ENCODE measurements at places on chromosomes 11 and 22.

GRCh38 chr22:41939981-41940831 lies 6.7 kb downstream of the CENPM start:
- peak; percentile 45 for DNase-seq

DNA sequence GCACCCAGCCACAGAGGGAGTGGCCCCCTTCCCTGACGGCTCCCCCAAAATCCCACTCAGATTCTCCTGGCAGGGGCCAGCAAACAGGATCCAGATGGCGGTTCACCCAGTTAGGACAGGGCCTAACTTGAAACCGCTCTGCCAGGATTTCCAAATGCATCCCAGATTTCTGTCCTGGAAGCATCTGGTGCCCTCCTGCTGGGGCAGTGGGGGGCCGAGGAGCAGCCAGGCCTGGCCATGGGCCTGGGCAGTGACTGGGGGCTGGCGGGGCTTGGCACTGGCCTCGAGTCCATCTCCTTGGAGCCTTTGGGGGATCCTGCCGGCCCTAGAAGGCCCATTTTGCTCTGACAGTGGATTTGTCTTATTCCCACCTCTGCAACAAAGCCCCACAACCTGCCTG lies 17.9 kb upstream of the EMID1 start:
- DNase-seq: no peak

GRCh38 chr11:60699284-60699691 lies at the start of gene MS4A8:
MS4A8 (plus strand) TSS chr11:60699612; CDS start chr11:60700861, 1,249 bp downstream.
- DNase-seq: no peak

- no peak for DNase-seq
Observed at GRCh38 chr11:89159974-89160373, 17.7 kb upstream of the TYR start.

GRCh38 chr11:65927904-65928397 lies 8.7 kb downstream of the DRAP1 start:
- DNase-seq: no peak

DNA sequence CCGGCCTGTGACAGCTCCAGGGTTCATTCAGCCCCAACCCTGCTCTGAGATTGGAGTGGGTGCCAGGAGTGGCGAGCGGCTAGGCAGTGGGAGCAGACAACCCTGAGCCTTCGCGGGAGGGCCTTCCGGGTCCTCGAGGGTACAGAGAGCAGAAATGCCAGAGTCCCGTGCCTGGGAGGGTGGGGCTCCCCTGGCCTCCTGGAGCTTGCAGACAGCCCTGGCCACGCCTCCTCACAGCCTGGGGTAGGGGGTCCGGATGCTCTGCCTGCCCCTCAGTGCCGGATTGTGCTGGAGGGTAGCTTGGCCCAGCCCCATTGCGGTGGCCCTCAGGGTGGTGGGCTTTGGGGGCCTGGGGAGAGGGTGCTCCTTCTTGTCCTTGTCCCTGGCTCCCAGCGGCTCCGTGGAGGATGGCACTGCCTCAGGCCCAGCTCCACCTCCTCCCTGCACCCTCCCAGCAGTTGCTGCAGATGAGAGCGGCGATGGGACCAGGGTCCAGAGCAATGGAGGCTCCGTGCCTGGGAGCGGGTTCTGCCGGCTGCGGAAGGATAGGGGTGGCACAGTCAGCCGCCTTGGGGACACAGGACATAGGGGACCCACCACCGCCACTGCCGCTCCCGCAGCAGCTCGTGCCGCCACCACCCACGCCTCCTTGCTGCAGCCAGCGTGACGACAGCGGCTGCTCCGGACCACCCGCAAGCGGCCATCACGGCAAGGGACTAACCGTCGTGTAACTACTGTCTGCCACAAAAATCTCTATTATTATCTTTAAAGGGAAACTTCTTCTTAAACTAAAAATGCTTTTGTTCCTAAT lies 34.9 kb upstream of the OR10G7 start:
- no peak for DNase-seq

GRCh38 chr22:44042249-44043218 lies 18.4 kb downstream of the PARVB start:
- no peak for DNase-seq

DNA sequence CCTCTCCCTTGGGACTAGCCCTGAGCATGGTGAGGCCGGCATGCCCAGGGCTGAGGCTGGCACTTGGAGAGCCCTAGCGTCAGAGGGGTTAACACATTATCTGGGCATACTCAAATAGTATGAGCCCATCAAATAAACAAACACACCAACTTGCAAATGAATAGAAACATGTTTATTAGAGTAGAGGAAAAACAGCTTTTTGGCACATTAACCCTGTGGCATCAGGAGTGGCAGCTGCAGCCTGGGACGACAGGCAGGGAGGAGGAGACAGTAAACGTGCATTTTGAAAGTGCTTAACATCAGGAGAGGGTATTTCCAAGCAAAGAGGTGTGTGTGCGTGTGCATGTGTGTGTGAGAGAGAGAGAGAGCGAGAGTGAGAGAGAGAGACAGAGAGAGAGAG lies 684.9 kb downstream of the NTM start:
- DNase-seq: no peak

- DNase-seq: no peak
Observed at GRCh38 chr11:15117751-15118150, 3.0 kb downstream of the INSC start.

DNA sequence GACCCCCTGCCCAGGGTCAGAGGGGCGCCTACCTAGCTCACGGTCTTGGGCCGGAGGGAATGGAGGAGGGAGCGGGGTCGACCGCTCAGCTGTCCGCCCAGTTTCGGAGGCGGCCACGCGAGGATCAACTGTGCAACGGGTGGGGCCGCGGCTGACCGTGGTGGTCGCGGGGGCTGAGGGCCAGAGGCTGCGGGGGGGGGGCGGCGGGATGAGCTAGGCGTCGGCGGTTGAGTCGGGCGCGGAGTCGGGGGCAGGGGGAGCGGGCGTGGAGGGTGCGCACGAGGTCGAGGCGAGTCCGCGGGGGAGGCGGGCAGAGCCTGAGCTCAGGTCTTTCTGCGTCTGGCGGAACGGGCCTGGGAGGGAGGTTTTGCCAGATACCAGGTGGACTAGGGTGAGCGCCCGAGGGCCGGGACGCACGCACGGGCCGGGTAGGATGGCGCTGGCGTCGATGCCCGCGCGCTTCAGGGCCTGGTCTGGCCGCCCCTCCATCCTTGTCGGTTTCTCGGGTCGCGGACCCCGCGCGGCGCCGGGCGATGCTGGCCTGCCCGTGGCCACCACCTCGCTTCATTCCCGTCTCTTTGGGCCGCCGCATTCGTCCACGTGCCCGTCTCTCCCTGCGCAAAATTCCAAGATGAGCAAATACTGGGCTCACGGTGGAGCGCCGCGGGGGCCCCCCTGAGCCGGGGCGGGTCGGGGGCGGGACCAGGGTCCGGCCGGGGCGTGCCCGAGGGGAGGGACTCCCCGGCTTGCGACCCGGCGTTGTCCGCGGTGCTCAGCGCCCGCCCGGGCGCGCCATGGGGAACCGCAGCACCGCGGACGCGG lies at the start of gene DRD4:
DRD4 (plus strand) TSS at position 759 of the 822 bp plus-strand sequence; CDS start at position 795, 36 bp downstream.
- no peak for DNase-seq

- no peak for DNase-seq
Observed at GRCh38 chr11:69400771-69401590, 80.5 kb upstream of the LINC01488 start.

GRCh38 chr22:36364255-36365019 lies 23.3 kb downstream of the MYH9 start:
- no peak for DNase-seq

DNA sequence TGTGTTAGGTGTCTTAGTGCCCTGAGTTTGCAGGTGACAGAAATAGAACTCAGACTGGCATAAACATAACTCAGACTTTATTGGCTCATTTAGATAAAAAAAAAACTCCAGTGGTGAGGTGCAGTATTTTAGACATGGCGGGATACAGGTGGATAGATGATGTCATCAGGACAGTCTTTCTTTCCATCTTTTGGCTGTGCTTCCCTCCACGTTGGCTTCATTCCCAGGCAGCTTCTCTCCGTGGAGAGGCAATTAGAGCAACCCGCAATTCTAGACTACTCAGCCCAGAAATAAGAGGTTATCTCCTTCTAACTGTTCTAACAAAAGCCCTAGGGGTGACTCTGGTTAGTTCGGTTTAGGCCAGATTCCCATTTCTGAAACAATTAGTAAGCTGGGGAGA lies 40.5 kb downstream of the NCAM1 start:
- DNase-seq: no peak

- DNase-seq: no peak
Observed at GRCh38 chr11:86180423-86180822, 64.1 kb upstream of the EED start.

GRCh38 chr11:113317339-113317738 lies 3.0 kb downstream of the TTC12 start:
- DNase-seq: no peak

- DNase-seq: no peak
Observed at GRCh38 chr22:35879351-35879750, 149.3 kb downstream of the RBFOX2 start.

DNA sequence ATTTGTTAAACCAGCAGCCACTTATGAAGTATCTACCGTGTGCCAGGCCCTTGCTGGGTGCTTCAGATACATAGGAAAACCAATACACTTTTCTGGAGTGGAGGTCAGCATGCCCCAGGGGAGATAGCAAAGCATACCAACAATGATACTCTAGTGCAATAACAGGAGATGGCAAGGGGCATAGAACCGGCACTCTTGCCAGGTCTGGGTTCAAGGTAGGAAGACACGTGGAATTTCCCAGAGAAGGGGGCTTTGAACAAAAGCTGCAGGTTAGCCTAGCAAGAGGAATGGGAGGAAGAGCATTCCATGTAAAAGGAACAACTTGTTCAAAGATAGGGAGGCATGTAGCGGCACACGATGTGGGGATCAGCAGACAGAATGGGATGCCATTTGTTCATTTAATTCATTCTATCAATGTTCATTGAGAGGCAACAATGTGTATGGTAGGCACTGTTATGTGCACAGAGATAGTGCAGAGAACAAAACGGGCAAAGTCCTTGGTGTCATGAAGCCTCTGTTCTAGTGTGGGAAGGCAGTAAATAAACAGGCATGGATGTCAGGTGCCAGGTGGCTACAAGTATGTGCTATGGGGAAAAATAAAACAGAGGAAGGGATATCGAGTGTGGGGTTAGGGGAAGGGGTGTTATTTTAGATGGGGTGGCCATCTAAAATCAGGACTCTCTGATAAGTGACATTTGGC lies 162.6 kb upstream of the E2F8 start:
- DNase-seq: no peak

GRCh38 chr11:2107521-2107920 lies 31.7 kb downstream of the IGF2 start:
- DNase-seq: no peak

- no peak for DNase-seq
Observed at GRCh38 chr22:43004362-43005035, 10.4 kb downstream of the PACSIN2 start.

- DNase-seq: no peak
Observed at GRCh38 chr22:25540908-25541660, 23.4 kb upstream of the GRK3 start.

- DNase-seq: no peak
Observed at GRCh38 chr11:90223248-90223585, 368 bp upstream of the CHORDC1 start.

GRCh38 chr11:36012979-36013378 lies 69.1 kb downstream of the LDLRAD3 start:
- no peak for DNase-seq

DNA sequence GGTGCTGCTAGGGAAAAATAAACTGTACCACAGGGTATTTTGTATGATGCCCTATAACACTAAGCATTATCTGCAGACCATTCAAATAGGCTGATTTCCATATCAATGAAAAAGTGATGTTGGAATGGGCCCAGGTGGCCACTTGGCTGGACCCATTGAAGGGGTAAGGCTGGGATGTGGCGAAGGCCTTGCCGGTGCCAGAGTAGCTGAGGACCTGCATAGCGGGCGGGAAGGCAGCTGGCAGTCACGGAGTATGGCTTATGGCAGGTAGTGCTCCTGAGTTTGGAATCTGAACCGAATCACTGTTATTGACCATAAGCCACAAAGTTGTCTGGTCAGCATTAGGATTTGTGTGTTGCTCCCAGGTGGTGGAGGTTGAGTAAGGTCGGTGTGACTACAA lies 131.0 kb downstream of the MICAL2 start:
- no peak for DNase-seq

- peak; percentile 37 for DNase-seq
Observed at GRCh38 chr11:43567396-43567975, 113.1 kb upstream of the HSD17B12 start.

- no peak for DNase-seq
Observed at GRCh38 chr11:111378185-111378860, 752 bp downstream of the POU2AF1 start.

DNA sequence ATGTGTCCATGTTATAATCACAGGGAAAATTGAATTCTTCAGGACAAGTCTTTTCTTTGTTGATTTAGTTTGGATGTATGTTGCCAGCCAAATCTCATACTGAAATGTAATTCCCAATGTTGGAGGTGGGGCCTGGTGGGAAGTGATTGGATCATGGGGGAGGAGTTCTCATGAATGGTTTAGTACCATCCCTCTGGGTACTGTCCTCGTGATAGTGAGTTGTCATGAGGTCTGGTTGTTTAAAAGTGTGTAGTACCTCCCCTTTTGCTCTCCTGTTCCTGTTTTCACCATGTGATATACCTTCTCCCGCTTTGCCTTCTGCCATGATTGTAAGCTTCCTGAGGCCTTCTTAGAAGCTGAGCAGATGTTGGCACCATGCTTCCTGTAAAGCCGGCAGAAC lies 100.3 kb downstream of the CCDC81 start:
- no peak for DNase-seq

GRCh38 chr11:14267861-14268635 lies 90.9 kb downstream of the RRAS2 start:
- DNase-seq: no peak

GRCh38 chr11:65695459-65696241 lies 16.4 kb upstream of the KAT5 start:
- peak; percentile 44 for DNase-seq

GRCh38 chr11:104279587-104279986 lies 115.6 kb upstream of the PDGFD start:
- no peak for DNase-seq

- DNase-seq: peak; percentile 61
Observed at GRCh38 chr22:41447435-41448188, 1.0 kb upstream of the TOB2 start.

GRCh38 chr11:27465629-27466028 lies 7.0 kb downstream of the LGR4 start:
- no peak for DNase-seq

DNA sequence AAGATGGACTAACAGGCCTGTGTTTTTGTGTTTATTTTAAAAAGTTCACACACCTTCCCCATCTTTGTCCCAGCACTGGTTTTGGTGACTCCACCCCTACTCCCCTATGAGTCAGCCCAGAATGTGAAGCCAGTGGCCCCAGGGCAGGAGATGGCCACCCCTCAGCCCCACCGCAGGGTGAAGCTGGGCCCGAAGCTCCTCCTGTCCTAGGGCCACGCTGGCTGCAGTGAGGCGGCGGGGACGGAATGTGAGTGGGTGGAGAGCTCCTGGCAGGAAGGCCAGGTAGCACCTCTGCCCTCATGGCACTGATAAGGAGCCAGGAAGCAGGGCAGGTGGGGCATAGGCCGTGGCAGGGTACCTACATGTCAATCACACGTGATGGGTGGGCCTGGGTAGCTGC lies 39.9 kb downstream of the SGSM3 start:
- DNase-seq: peak; percentile 81

DNA sequence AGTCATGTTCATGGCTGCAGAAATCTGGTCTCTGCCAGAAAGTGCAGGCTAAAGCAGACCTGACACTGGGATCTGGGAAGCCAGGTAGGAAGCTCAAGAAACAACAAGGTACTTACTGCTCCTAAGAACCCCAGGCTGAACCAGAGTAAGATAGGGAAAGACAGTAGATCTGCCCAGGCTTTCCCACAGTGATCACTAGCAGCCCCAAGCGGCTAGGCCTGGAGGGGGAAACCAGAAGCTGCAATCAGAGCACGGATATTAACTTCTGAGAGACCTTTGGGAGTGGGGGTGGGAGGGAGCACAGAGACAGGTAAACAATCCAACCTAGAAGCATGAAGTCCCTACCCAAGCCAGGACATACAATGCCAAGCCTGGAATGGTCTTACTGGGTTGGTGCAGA lies 135.2 kb upstream of the C11orf58 start:
- no peak for DNase-seq

Data from PC-9 (cell line).